ENCODE measurements at places on chromosomes 4 and X.

DNA sequence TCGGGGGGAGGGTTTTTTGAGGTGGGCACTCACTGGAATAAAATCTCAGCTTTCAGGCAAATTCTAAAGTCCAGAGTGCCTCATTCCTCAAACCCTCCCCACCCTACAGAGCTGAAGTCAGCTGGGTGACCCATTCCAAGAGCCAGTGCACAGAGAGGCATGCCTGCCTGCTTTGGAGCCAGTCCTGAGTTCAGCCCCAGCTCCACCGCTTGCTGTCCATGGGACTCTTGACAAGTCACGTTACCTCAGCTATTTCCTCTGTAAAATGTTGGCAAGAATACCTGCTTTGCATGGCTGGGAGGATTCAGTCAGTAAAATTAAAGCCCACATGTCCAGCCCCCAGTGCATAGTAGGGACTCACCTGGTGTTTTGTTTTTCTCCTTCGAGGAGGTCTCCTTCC, 125.9 kb upstream of the PJA1 start:
- DNase-seq = no peak

- no peak for DNase-seq
Observed at GRCh38 chr4:174848596-174848995, 19.5 kb upstream of the GLRA3 start.

DNA sequence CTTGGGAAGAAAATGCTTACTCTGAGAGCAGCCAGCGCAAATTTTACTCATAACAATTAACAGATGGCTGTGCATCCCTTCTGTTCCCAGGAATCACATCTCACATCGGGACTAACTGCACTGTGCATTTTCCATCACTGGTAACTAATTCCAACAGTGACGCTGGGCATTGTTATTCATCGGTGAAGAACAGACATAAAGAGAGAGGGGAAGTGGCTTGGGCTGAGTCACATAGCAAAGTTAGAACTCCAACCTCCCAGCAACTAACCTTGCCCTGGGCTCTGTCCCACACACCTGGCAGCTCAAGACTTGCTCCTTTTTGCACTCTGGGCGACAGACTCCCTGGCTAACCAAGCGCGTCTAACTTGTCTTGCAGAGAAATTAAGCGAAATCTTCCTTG, 6.4 kb upstream of the LONRF3 start:
- no peak for DNase-seq

- DNase-seq = no peak
Observed at GRCh38 chr4:16194214-16194613, 32.1 kb downstream of the TAPT1 start.

DNA sequence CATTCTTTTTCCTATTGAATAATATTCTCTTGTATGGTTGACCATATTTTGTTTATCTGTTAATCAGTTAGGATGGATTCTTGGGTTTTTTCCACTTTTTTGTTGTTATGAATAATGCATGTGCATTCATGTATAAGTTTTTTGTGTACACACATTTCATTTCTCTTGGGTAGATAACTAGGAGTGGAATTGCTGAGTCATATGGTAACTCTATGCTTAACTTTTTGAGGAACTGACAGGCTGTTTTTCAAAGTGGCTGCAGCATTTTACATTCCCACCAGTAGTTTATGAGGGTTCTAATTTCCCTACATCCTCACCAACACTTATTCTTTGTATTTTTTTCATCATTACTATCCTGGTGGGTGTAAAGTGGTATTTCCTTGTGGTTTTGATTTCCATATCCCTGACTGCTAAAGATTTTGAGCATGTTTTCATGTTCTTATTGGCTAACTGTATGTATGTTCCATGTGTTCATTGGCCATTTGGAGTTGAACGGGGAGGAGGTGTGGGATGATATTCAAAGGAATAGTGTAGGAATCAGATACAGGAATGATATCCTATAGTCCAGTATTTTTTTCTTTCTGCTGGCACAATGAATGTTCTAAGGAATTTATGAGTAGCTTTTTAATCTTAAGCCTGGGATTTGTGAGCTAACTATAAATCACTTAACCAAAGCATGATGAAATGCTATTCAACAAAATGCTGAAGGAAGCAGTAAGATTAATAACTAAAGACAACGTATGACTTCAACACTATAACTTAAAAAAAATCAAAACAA, 114.3 kb downstream of the AMELX start:
- no peak for DNase-seq

- DNase-seq = no peak
Observed at GRCh38 chrX:151019856-151020255, 36.7 kb downstream of the HMGB3 start.

DNA sequence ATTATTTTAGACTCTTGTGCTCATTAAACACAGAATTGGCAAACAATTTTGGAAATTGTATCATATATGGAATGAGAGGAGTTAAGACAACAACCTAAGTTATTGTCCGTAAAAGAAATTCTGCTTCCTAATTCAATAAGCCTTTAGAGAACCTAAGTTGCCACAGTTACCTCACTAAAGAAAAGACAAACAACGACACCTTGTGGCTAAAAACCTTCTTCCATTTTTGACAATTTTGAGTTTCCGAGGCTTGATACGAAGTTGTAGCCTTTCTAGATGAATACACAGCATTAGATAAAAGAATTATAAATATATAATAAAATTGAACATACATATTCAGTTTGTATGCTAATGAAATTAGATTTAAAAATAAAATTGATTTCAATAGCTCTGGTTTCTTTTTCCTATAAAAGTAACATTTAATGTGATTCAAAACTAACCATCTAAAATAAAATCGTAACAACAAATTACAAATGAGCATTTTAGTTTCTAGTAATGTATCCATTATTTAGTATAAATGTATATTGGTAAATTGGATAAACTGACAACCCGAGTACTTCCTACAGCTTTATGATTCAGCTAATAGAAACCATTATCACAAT, 275.1 kb downstream of the GPM6A start:
- DNase-seq = no peak

GRCh38 chr4:48692897-48693296, 87.2 kb downstream of the FRYL start:
- no peak for DNase-seq

GRCh38 chr4:77905651-77906263, 43.1 kb downstream of the MRPL1 start:
- no peak for DNase-seq

DNA sequence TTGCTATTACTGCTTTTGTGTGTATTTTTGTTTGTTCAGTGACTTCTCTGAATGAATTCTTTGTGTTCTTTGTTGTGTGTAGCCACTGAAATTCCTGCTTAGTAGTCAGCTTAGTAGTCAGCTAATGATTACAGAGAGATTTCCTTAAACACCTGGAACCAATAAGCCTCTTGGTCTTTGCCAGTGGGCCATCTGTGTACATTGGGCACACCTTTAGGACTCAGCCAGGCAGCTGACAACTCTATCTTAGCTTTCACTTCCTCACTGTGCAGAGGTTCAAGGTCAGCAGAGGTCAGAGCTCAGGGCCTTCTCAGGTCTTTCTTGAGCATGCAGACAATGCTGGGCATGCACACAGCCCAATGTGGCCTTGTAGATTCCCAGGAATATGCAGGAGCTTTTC, 59.3 kb downstream of the RWDD4 start:
- DNase-seq = no peak

GRCh38 chr4:139988863-139989765, 164.9 kb downstream of the MAML3 start:
- no peak for DNase-seq

DNA sequence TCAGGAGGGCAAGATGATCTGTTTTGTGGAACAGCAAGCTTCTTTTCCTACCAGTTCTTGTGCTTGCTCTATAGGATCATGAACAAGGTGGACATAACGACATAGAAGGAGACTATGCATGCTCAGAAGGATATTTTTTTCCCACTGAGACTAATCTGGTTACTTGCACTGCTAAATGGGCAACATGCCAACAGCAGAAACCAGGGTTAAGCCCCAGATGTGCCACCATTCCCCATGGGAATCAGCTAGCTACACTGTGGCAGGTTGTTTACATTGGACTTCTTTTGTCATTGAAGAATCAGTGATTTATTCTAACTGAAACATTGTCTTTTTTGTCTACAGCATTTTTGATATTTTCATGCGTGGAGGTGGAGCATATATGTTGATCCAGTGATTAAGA, 165.6 kb downstream of the C4orf33 start:
- no peak for DNase-seq

GRCh38 chr4:187010052-187010451, 286.4 kb upstream of the FAT1 start:
- DNase-seq = no peak

DNA sequence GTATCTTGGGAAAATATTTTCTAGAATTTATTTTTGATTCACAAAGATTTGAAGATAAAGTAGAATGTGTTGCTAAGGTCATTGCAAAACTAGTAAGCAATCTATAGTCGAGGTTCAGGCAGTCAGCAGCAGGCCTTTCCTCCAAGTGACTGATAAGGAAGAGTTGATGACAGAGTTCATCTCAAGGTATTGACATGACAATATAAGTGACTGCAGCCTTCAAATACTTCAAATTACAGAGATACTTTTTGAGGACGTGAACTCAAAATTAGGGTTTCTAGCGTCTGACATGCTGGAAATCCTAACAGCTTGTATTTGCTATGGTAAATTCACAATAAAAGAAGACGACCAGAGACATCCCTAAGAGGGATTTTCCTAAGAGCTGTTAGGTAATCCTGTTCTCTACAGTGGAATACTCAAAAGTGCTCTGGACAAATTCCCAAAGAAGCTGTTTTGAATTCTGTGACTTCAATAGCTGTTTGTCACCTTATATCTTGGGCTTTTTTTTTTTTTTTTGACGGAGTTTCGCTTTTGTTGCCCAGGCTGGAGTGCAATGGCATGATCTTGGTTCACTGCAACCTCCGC, 7.4 kb downstream of the ARHGAP10 start:
- no peak for DNase-seq

DNA sequence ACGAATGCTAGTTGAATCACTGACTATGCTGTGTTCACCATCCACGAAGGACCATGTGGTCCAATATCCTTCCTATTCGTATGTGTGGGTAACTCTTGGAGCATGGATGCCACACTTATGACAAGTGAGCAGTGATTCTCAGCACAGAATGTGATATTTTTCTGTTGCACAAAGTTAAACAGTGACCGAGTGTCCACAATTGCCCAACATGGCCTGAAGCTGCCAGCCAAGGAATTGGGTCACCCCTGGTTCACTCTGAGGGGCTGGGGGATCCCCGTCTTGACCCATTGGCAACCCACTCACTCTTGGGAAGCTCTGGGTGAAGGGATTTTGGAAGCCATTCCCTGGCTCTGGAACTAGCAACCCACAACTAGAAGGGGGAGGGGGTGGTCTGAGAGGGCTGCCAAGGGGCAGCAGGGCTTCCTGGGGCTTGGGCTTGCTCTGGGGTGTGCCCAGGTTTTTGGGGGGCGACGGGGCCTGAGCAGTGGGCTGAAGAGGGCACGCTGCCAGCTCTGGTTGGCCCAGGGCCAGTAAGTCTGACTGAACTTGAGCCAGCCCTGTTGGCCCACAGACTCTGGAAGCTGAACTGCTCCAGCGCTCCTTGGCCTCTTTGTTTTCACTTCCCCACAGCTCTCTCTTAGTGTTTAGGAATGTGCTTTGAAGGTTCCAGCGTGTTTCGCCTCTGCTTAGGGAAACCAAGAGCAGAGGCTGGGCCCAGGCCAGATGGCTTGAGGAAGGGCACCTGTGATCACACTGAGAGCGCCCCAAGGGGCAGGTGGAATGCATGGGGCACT, 43.1 kb upstream of the BCOR start:
- DNase-seq = no peak

DNA sequence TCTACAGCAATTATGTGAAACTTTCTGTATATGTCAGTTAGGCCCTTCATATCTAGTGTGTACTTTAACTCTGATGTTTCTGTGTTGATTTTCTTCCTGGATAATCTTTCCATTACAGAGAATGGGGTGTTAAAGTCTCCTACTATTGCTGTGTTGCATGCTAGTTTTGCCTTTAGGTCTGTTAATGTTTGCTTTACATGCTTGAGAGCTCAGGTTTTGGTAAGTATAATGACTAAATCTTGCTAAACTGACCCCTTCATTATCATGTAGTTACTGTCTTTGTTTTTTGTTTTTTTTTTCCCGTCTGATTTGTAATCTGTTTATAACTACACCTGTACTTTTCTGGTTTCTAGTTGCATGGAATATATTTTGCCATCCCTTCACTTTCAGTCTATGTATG, 63.6 kb upstream of the UGT2B15 start:
- DNase-seq = no peak

DNA sequence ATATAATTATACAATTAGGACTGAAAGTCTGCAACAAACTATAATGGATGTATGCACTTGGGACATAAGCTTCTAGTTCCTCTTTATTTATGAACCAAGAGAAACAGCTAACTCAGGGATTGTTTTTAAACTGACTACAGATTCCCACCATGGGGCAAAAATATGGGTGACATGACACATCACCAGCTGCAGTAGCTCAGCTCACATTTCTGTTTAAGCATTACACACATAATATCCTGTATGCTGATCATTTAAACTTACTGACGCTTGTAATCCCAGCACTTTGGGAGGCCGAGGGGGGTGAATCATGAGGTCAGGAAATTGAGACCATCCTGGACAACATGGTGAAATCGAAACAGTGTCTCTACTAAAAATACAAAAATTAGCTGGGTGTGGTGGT, 11.5 kb downstream of the FGB start:
- no peak for DNase-seq

GRCh38 chr4:87066403-87067123, 131.8 kb downstream of the AFF1 start:
- no peak for DNase-seq

DNA sequence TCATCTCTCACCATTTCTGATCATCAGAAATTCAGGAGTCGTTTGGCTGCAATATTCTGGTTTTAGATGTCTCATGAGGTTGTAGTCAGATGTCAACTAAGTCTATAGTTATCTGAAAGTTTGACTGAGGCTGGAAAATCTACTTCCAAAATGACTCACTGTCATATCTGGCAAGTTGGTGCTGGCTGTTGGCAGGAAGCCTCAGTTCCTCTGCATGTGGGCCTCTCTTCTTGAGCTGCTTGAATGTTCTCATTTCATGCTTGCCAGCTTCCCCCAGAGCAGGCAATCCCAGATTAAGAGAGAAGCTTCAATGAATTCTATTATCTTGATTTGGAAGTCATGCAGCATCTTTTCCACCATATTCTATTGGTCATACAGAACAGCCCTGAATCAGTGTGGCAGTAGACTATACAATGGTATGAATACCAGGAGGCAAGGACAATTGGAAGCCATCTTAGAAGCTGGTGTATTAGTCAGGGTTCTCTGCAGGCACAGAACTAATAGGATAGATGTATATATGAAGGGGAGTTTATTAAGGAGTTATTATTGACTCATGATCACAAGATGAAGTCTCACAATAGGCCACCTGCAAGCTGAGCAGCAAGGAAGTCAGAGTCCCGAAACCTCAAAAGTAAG, 46.8 kb upstream of the ELF2 start:
- no peak for DNase-seq

- DNase-seq = no peak
Observed at GRCh38 chrX:138858951-138859350, 147.4 kb upstream of the FGF13 start.

GRCh38 chr4:36312511-36312910, 31.1 kb downstream of the DTHD1 start:
- DNase-seq = no peak

Measured in NCI-H1436 treated with DMSO at 0.1 percent for 48 hours (cell line).